ENCODE measurements at places on chromosomes 16 and 17. TPM values are rescaled to one million over a fixed set of nuclear protein-coding genes. Genes with fewer than 3 reads are reported as not detected.

DNA sequence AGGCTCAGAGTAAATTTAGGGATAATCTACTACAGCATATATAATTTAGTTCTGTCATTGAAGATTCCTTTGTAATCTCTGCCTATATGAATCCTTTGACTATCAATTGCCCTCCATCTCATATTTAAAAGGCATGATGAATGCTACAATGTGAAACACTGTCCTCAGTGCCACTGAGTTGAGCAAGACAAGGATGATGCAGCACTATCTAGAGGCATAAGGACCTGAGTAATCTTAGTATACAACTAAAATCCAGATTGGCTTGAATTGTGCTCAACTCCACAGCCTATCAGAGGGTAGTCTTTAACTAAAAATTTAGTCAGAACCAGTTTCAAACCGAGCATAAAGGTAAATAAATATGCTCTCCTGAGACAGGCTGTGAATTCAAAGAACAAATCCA, 11.6 kb upstream of the STRADA start:
- peaks cover 10% of the 10 kb centered on the region for H3K4me1 ChIP-seq
- no peak for DNase-seq
- peak overlapping the region; percentile 15 for H3K27ac ChIP-seq
- H3K36me3 ChIP-seq, result peaks cover 56% of the 10 kb centered on the region
- H3K27me3 ChIP-seq, result no peaks in the 10 kb centered on the region

GRCh38 chr17:40106760-40107521, 6.6 kb upstream of the NR1D1 start:
- DNase-seq, result peak; percentile 44
- peak overlapping the region; percentile 96 for H3K27ac ChIP-seq
- H3K4me3 ChIP-seq, result peak overlapping the region; percentile 44
- H3K36me3 ChIP-seq, result no peaks in the 10 kb centered on the region
- peaks cover 95% of the 10 kb centered on the region for H3K4me1 ChIP-seq

DNA sequence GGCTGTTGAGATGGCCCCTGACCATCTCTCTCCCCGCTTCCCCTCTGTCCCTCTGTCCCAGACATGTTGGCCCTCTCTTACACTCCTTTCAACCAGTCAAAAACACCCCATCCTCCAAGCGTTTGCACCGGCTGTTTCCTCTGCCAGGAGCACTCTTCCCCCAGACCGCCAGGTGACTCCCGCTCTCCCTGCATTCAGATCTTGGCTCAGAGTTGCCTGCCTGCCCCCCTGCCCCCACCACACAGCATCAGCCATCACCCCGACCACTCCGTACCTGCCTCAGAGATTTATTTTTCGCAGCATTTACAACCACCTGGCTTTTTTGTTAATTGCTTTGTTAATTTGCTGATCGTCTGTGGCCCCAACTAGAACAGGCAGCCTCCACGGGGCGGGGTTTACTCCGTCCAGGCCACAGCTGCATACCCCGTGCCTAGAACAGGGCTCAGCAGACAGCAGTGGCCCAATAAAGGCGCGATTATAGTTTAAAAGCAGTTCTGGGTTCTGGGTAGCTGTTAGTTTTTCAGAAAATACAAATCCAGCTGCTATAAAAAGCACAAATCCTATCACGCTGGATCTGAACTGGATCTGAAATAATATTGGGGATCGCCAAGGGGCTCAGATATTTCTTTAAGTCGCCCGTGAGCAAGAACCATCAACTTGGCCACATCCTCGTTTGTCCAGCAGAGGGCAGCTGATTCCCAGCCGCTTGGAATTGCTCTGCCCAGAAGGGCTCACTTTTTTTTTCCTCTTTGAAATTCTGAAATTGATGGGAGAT, 173.6 kb downstream of the IRF8 start:
- H3K36me3 ChIP-seq, result no peaks in the 10 kb centered on the region
- H3K4me3 ChIP-seq, result no peak overlapping the region
- no peak for DNase-seq
- H3K27me3 ChIP-seq, result no peaks in the 10 kb centered on the region
- H3K27ac ChIP-seq, result no peak overlapping the region

The PRR35 gene
- polyA plus RNA-seq, result not detected

The MYH10 gene
- polyA plus RNA-seq, result 1.1 TPM

The ERCC4 gene
- 18.2 TPM for polyA plus RNA-seq

DNA sequence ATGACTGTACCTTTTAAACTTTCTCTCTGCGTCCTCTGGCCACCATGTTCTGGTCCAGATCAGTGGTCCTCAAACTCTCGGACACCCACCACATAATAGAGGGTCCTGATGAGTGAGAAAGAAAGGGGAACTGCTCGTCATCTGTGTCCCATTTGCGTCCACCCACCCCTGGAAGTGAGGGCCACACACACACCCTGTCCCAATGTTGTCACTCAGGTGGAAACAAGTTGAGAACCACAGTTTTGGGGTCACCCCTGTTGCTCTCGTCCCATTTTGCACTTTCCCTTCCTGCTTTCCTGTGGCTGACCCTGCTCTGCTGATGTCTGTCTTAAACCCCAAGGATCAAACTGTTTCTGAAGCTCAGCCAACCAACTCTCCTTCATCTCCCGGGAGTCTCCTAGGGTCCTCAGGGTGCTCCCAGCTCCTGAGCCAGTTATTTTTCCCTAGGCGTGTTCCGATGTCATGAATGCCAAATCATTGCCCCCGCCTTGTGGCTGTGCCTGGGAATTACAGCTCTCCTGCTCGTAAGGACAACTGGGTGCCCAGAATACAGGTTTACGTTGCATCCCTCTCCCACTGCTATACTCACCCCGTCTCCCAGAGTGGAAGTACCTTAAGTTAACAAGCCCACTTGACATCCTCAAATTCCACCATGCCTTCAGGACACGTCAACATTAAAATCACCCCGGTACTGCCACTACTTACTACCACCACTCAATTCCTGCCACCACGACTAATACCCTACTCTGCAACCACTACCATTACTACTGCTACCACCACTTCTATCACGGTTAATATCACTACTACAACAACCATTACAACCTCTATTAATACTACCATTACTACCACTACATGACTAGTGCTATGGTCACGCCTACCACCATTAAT, 26.0 kb upstream of the HNF1B start:
- no peaks in the 10 kb centered on the region for H3K36me3 ChIP-seq
- H3K4me1 ChIP-seq, result peaks cover 14% of the 10 kb centered on the region
- H3K27ac ChIP-seq, result no peak overlapping the region
- H3K27me3 ChIP-seq, result no peaks in the 10 kb centered on the region
- DNase-seq, result peak; percentile 34
- no peak overlapping the region for H3K4me3 ChIP-seq

- no peak for DNase-seq
- H3K27me3 ChIP-seq, result no peaks in the 10 kb centered on the region
- no peak overlapping the region for H3K4me3 ChIP-seq
Observed at GRCh38 chr17:27338536-27338985, 44.6 kb downstream of the WSB1 start.

- H3K4me3 ChIP-seq, result no peak overlapping the region
- no peaks in the 10 kb centered on the region for H3K36me3 ChIP-seq
- H3K27me3 ChIP-seq, result no peaks in the 10 kb centered on the region
Observed at GRCh38 chr16:23378256-23378655, 74.7 kb downstream of the COG7 start.

The WNT9B gene
- not detected for polyA plus RNA-seq

DNA sequence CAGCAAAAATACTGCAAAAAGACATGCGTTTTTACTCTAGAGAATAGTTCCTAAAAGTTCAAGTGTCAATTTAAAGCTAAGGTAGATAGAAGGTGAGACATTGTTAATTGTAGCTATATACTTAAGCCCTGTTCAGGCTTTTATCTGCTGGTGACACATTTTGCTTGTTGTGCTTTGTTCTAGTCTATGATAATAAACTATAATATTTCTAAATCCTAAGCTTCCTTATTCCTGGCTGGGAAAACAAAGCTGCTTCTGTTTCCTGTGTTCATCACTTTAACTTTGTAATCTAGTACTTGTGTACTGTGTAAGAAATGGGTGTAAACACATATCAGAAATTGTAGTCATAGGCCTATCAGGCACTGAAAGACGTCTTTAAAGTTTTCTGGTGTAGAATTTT, 77.3 kb downstream of the EFCAB13 start:
- H3K4me3 ChIP-seq, result no peak overlapping the region
- H3K4me1 ChIP-seq, result no peaks in the 10 kb centered on the region
- DNase-seq, result no peak
- H3K36me3 ChIP-seq, result no peaks in the 10 kb centered on the region
- no peak overlapping the region for H3K27ac ChIP-seq

The SLFN14 gene
- polyA plus RNA-seq, result not detected

DNA sequence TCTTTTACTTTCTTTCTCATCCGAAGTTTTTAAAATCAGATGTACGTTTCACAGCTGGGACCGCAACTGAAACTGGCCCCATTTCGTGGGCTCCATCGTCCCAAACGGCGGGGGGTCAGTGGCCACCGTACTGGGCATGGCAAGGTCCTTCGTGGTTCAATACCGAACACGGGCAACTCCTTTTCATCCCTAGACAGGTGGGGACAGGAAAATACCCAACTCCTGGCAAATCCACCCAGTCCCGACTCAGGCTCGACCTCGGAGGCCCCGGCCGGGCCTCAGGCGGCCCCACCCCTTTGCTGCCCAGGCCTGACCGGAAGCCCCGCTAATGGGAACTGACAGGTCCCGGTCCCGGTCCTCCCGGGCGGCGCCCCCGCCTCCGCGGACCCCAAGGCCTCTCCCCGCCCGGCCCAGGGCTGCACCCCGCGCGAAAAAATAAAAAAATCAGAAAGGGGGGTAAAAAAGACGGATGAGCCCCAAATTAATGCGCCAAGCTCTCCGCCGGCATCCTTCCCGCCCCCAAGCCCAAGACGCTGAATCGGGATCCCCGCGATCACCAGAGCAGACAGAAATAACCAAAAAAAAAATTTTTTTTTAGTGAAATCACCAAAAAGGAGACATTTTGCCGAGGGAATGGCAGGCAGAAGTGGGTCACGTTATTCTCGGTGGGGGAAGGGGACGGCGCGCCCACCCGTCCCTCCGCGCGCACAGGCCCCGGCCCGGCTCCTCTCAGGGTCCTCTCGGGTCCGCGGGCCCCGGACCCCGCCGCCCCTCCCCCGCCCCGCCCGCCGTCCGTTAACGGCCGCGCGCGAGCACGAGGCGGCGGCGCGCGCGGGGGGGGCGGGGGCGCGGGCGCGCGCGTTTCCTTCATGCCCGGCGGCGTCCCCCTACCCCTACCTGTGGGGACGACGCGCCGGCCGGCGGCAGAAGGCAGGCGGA, 562 bp downstream of the ZC3H7A start:
- peak overlapping the region; percentile 94 for H3K27ac ChIP-seq
- peaks cover 3% of the 10 kb centered on the region for H3K36me3 ChIP-seq
- peak overlapping the region; percentile 92 for H3K4me3 ChIP-seq
- peak; percentile 48 for DNase-seq
- peaks cover 84% of the 10 kb centered on the region for H3K4me1 ChIP-seq

The ASIC2 gene
- not detected for polyA plus RNA-seq

The MMP28 gene
- 4.3 TPM for polyA plus RNA-seq

The SECTM1 gene
- polyA plus RNA-seq, result 0.40 TPM

DNA sequence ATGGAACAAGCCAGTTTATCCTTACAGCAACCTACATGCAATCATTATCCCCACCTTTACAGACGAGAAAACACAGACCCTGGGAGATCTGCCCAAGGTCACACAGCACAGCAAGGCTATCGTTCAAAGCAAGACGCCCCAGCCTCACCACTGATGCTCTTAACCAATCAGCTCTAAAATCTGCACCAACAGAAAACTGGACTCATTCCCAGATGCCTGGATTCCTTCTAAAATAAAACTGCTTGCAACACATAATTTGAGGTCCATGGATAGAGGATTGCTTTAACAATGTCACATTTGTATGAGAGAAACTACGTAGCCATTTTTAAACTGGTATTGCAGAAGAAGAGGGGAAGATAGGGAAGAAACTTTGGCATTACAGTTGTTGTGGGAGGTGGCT, 6.8 kb downstream of the COTL1 start:
- H3K27me3 ChIP-seq, result no peaks in the 10 kb centered on the region
- DNase-seq, result no peak
- peak overlapping the region; percentile 49 for H3K4me3 ChIP-seq

DNA sequence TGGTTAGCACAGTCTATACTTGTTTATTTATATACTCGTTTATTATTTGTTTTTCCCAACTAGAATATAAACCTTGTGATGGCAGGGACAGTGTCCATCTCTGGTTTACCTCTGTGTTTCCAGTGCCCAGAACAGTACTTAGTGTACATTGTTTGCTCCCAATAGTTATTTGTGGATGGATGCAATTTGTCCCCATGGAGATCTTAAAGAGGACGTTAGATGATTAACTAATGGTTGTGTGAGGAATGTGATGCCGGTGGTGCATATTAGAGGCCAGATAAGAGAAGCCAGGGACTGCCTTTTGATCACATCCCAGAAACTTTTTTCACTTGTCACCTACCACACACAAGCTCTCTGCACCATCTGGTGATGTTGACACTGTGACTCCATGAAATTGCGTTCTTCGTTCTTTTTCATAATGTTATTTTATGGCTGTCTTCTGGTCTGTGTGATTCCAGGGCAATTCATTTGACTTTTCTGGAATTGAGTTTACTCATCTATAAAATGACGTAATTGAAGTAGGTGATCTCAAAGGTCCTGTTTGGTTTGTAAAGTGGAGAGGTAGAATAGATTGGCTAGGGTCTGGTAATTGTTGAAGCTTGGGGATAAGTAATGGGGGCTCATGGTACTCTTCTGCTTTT, 1.2 kb downstream of the COX10 start:
- H3K4me1 ChIP-seq, result peaks cover 36% of the 10 kb centered on the region
- no peak for DNase-seq
- H3K27ac ChIP-seq, result no peak overlapping the region
- H3K4me3 ChIP-seq, result peak overlapping the region; percentile 84
- no peaks in the 10 kb centered on the region for H3K27me3 ChIP-seq
- H3K36me3 ChIP-seq, result peaks cover 10% of the 10 kb centered on the region

- H3K27ac ChIP-seq, result no peak overlapping the region
- no peak for DNase-seq
Observed at GRCh38 chr17:65246252-65246651, 109.1 kb downstream of the RGS9 start.

The CSH2 gene
- not detected for polyA plus RNA-seq

- H3K4me3 ChIP-seq, result no peak overlapping the region
- no peak for DNase-seq
- no peaks in the 10 kb centered on the region for H3K27me3 ChIP-seq
- no peak overlapping the region for H3K27ac ChIP-seq
- H3K36me3 ChIP-seq, result peaks cover 12% of the 10 kb centered on the region
- no peaks in the 10 kb centered on the region for H3K4me1 ChIP-seq
Observed at GRCh38 chr17:55774846-55775271, 24.0 kb downstream of the PCTP start.

The RNF112 gene
- polyA plus RNA-seq, result not detected

DNA sequence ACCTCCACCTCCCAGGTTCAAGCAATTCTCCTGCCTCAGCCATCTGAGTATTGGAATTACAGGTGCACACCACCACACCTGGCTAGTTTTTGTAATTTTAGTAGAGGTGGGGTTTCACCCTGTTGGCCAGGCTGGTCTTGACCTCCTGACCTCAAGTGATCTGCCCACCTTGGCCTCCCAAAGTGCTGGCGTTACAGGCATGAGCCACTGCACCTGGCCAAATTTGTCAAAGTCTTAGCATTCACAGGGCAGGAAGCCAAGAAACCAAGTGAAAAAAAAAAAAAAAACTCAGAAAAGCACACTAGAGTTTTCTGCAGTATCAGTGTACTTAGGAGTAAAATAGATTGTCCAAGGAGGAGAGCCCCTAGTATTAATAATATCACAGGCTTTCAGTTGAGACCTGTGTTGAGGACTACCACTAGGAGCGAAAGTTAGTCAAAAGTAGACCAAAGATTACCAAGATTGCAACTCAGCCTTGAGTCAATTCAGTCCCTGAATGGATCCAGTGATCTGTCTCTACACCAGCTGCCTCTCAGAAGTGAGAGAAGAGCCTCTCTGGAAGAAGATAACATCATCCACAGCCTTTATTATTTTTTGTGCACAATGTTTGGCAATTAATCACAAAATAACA, 159.7 kb downstream of the CEP112 start:
- no peaks in the 10 kb centered on the region for H3K4me1 ChIP-seq
- no peaks in the 10 kb centered on the region for H3K27me3 ChIP-seq
- no peaks in the 10 kb centered on the region for H3K36me3 ChIP-seq
- DNase-seq, result no peak
- H3K4me3 ChIP-seq, result no peak overlapping the region

The OSBPL7 gene
- polyA plus RNA-seq, result 5.1 TPM

The ABCA8 gene
- polyA plus RNA-seq, result not detected

All from CD4-positive, CD25-positive, alpha-beta regulatory T cell (primary cell).